NCI-H1417 treated with DMSO at 0.1 percent for 48 hours (cell line): ENCODE measurements at places on chromosomes 2 and 18.

- no peak for DNase-seq
These were observed 295.8 kb downstream of the SP3 start for GRCh38 chr2:173669271-173669853.

GRCh38 chr18:54612237-54612636, 21.2 kb downstream of the DYNAP start:
- no peak for DNase-seq

DNA sequence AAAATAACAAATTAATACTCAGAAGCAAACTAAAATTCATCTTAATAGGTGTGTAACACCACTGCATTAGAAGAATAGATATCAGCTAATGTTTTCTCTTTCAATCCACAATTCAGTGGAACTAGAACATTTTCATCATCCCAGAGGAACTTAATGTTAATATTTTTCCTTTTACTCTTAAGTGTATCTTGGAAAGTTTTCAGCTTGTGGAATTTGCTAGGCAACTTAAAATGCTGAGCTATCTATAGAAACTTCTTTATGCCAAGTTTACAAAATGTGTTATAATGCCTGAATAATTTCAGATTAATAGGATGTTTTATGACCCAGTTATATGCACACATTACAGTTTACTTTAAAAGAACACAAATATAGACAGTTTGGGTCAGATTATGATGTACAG, 86.6 kb upstream of the FAM237A start:
- no peak for DNase-seq

GRCh38 chr2:41394541-41394940, 653.3 kb upstream of the PKDCC start:
- DNase-seq, result no peak

- DNase-seq, result no peak
These were observed 304.6 kb downstream of the PARD3B start for GRCh38 chr2:204849892-204850291.

- no peak for DNase-seq
These were observed 290.4 kb downstream of the TNS1 start for GRCh38 chr2:217712431-217712830.

- DNase-seq, result no peak
These were observed 17.0 kb downstream of the MBOAT2 start for GRCh38 chr2:8986327-8986976.

GRCh38 chr18:27206411-27206810, 21.3 kb upstream of the CHST9 start:
- no peak for DNase-seq

GRCh38 chr18:49656073-49656692, 94.3 kb downstream of the LIPG start:
- no peak for DNase-seq

DNA sequence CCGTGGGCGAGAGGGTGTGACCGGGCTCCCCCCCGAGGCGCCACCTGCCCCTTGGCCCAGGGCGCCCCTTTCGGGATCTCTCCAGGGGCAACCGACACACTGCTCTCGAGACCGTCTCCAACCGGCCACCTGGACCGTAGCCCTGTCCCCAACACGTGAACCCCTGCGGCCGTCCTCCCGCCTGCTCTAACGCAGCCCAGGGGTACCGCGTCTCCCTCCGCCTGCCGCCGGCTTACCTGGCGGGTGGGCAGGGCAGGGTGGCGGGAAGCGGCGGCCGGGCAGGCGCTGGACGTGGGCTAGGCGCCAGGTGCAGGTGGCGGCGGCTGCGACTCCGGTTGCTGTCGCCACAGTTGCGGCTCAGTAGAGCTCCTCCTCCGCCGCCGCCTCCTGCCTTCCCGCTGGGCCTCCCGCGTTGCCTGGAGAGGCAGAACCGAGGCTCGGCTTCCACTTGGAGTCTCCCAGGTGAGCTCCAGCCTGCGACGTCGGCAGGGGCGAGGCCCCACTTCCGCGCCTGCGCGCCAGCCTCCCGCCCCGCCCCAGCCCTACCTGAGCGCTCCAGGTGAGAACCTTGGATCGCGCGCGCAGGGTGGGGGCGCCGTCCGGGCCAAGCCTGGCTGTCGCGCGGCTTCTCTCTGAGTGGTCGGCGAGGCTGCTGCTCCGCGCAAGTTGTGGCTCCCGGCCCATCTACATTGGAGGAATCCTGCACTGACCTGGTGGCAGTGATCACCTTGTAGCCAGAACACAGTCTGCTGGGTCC, at the start of gene GALNT3:
TSS of gene GALNT3 (minus strand) at position 469 of the 757 bp plus-strand sequence. CDS start 23,547 bp downstream, outside the sequence.
- peak; percentile 49 for DNase-seq

GRCh38 chr2:218618102-218618860, 10.6 kb downstream of the PLCD4 start:
- DNase-seq, result no peak

- no peak for DNase-seq
These were observed 165.0 kb downstream of the PLCL1 start for GRCh38 chr2:197969391-197969893.

GRCh38 chr2:35585972-35586371, 769.6 kb upstream of the CRIM1 start:
- no peak for DNase-seq

DNA sequence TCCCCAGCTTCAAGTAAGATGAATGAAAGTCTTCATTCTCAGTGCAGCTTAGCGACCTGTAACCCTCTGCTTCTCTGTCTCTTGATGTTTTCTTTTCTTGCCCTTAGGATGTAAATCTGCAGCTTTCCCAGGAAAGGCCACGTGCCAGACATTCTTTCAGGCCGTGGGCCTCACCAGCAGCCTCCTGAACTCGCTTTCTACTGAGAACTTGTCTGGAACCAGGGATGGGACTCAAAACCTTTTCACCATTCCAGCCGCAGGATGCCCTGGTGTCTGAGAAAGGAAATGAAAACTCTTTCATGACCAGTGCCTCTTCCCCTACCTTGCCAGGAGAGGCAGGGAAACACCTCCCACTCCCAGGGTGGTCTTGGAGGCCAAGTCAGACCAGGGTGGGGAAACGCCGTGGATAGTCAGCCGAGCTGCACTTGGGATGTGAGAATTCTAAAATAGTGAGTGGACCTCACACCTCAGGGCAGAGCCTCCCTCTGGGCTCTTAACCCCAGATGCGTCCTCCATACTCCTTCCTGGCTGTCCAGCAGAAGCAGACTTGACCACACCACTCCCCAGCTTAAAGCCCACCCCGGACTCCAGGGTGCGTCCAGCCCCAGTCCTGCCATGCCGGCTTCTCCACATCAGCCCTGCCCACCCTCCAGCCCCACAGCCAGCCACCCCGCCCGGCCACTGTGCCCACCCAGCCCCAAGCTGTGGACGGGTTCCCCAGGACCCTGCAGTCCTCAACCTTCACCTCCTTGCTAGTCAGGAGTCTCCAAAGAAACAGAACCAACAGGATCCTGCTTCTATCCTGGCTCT, 115.5 kb downstream of the TWIST2 start:
- no peak for DNase-seq

DNA sequence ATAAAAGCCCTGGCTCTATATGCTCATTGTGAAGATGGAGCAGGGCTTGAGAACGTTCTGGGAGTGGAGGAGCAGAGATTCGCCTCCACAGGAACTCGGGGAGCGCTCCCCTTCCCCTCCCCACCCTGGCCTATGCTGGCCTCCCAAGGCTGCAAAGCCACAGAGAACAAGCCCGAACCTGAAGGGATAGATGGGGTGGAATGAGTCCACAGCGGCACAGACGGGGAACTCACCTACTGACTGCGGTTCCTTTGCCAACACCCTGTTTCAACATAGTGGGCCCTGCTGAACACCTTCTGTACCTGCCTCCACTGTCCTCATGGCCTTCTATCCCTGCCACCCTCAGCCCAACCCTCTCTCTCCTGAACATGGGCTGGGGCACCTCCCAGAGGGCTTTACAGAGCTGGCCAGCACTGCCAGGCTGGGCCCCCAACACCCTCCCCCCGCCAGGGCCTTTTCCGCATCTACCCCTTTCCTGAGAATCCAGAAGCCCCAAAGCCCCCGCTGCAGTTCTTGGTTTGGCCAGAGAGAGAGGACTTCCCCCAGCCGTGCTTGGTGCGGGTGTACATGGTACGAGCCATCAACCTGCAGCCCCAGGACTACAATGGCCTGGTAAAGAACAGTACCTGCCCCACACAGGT, 41.5 kb downstream of the LMAN2L start:
- DNase-seq, result no peak

GRCh38 chr2:129479892-129480291, 499.6 kb upstream of the RAB6C start:
- DNase-seq, result no peak

DNA sequence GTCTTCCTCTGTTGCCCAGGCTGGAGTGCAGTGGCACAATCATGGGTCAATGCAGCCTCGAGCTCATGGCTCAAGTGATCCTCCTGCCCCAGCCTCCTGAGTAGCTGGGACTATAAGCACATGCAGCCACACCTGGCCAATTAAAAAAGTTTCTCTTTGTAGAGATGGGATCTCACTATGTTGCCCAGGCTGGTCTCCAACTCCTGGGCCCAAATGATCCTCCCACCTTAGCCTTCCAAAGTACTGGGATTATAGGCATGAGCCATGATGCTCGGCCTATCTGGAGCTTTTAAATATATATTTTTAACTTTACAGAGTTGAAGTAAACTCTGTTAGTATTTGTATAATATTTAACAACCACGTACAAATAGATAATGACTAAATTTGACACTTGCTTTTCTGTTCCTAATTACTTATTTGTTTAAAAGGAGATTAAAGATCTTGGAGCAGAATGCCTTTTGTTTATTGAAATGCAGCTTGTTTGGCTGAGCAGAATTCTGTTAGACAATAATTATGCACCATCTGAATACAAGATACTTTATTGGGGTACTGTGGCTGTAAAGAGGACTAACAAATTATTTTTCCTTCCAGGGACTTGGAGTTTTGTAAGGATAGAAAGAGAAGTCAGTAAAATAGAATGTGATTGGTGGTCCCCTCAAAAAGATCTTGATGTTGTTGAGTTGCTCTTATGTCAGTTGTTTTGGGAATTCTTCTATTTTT, 175.0 kb downstream of the FMNL2 start:
- no peak for DNase-seq

DNA sequence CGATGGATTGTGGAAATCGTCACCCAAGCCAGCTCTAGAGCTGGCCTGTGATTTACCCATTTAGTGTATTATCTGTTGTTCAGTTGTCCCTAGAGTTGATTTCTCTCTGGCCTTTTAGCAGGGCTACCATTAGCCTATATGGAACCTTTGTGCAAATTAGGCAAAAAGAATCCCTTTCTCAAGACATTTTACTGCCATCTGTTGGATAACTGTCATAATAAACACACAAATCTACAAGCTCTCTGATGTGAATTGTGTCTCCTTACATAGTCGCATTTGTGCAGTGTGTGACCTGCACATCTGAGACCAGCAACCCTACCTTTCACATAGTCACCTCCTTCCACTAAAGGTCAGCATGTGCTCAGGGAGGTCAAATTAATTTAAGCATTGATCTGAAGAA, 34.0 kb downstream of the LOXHD1 start:
- no peak for DNase-seq

- DNase-seq, result no peak
These were observed 1023.6 kb downstream of the TMEM182 start for GRCh38 chr2:103785432-103785831.

DNA sequence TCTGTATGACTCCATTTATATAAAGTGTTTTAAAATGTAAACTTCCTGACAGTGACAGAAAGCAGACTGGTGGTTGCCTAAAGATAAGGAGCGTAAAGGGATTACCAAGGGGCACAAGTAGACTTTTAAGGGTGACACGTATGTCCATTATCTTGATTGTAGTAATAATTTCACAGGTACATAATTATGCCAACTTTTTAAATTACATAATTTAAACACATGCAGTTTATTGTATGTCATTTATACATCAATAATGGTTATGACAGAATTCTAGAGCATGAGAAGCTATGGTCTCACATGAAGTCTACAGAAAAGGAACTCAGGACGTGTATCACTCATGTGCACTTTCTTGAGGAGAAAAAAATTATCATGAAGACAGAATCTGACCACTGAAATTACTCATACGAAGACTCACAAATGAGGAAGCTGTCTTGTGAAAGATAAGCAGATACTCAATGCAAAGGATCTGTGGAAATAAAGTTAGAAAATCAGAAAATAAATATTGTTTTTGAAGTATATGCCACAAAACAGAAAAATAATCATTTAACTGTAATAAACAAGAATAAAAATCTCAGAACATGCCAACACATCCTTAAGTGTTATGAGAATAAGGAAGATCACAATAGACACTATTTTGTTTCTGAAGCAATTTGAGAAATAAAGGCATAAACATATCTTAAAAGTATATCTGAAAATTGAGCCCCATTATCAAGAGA, 84.4 kb downstream of the TMEM131 start:
- no peak for DNase-seq

DNA sequence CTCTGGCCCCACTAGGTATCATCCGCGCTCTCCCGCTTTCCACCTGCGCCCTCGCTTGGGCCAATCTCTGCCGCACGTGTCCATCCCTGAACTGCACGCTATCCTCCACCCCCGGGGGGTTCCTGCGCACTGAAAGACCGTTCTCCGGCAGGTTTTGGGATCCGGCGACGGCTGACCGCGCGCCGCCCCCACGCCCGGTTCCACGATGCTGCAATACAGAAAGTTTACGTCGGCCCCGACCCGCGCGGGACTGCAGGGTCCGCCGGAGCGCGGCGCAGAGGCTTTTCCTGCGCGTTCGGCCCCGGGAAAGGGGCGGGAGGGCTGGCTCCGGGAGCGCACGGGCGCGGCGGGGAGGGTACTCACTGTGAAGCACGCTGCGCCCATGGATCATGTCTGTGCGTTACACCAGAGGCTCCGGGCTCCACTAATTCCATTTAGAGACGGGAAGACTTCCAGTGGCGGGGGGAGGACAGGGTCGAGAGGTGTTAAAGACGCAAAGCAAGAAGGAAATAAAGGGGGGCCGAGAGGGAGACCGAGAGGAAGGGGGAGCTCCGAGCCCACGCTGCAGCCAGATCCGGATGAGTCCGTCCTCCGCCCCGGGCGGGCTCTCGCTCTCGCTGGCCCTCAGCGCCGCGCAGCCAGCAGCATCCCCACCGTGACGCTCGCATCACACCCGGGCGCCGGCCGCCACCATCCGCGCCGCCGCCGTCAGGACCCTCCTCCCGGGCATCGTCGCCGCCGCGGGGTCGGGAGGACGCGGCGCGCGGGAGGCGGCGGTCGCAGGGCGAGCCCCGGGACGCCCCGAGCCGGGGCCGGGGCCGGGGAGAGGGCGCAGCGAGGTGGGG, 664 bp downstream of the NETO1 start:
- no peak for DNase-seq

GRCh38 chr2:180472133-180472532, 465.0 kb upstream of the CWC22 start:
- DNase-seq, result no peak

- no peak for DNase-seq
These were observed 50.4 kb upstream of the CYRIA start for GRCh38 chr2:16716024-16716423.
